Transverse colon (tissue), 4 donors: ENCODE measurements at places on chromosomes 7 and 10. TPM values are rescaled to one million over a fixed set of nuclear protein-coding genes. Genes with fewer than 3 reads are reported as not detected.

The MEOX2 gene
- total RNA-seq, result not detected

The ZNF853 gene
- 18.7 TPM for total RNA-seq

The MGAM2 gene
- total RNA-seq, result 84.5 TPM

The DGKB gene
- not detected for total RNA-seq

The HOXA11 gene
- 4.5 TPM for total RNA-seq

The PLXNA4 gene
- total RNA-seq, result 2.8 TPM

The TFEC gene
- total RNA-seq, result not detected

The DOCK1 gene
- total RNA-seq, result 200 TPM

The DNAJC12 gene
- total RNA-seq, result 8.7 TPM

The PRF1 gene
- total RNA-seq, result 7.8 TPM

The HOGA1 gene
- not detected for total RNA-seq

The KCNH2 gene
- total RNA-seq, result 9.5 TPM

The CLRN3 gene
- 104 TPM for total RNA-seq

The ACBD5 gene
- total RNA-seq, result 38.2 TPM

The FAM25C gene
- total RNA-seq, result not detected

The FFAR4 gene
- total RNA-seq, result 0.75 TPM

The PKD2L1 gene
- total RNA-seq, result not detected

The C10orf67 gene
- not detected for total RNA-seq

The NODAL gene
- not detected for total RNA-seq

DNA sequence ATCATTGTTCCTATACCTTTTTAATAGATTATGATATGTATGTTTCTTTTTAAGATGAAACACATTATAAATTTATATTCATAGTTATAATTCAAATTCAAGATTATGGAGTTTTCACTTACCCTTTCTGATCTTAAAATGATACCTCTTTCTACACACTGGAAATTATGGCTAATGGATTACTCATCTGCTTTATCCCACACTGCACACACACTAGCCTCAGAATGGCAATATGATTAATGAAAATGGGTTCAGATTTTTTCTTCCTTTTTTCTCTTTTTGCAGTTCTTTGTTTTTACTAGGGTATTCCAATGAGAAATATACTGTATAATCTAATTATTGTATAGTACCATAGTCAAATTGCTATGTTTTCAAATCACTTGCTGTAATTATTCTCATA is 82.3 kb upstream of the FZD1 start:
- DNase-seq, result no peak

GRCh38 chr10:46541735-46542566 is 14.5 kb downstream of the GPRIN2 start:
- DNase-seq, result peak; percentile 11

DNA sequence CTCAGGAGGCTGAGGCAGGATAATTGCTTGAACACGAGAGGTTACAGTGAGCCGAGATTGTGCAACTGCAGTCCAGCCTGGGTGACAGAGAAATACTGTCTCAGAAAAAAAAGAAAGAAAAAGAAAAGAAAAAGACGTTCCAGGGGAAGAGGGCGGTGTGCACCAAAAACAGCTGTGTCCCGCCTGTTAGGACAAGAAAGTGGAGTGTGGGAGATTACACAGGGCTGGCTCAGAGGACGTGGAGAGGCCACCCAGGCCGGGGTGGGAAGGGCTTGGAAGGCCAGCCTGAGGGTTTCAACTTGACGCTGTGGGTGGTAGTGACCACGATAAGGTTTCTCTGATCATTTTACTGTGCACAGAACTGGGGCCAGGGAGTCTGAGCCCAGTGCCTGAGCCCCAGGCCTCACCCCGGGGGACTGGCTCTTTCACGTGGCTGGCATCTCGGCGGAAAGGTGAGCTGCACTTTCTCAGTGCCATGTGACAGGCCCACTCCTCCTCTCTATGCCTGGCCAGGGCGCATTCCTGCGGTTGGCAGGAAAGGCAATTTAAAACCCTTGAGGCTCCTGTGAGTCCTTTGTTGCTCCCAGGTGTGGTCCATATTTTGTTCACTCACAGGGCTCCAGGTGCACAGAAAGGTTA is 13.9 kb downstream of the RHBDD2 start:
- DNase-seq, result peak; percentile 33

GRCh38 chr10:59384761-59385160 is 22.4 kb upstream of the FAM13C start:
- DNase-seq, result no peak

DNA sequence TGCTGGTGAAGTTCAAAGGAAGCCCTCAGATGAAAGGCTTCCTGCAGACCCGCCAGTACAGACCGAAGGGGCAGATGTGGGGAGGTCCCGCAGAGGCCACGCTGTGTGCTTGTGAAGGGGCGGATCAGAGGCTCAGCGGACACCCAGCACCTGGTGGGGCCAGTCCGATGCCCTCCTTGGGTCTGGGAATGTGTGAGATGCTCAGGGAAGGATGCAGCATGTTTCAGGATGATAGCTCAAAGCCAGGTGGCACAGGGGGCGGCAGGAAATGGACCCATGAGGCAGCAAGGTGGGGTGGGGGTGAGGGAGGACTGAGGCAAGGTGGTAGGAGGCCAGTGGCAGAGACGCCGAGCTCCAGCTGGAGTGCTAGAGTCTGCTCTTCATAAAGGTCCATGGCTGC is 27.9 kb upstream of the HSPA12A start:
- DNase-seq, result no peak

GRCh38 chr10:43731486-43731885 is 82.8 kb upstream of the ZNF32 start:
- no peak for DNase-seq

- DNase-seq, result no peak
Observed at GRCh38 chr10:71671994-71672946, 47.3 kb downstream of the C10orf105 start.

- no peak for DNase-seq
Observed at GRCh38 chr10:12308057-12308456, 41.3 kb upstream of the CAMK1D start.

DNA sequence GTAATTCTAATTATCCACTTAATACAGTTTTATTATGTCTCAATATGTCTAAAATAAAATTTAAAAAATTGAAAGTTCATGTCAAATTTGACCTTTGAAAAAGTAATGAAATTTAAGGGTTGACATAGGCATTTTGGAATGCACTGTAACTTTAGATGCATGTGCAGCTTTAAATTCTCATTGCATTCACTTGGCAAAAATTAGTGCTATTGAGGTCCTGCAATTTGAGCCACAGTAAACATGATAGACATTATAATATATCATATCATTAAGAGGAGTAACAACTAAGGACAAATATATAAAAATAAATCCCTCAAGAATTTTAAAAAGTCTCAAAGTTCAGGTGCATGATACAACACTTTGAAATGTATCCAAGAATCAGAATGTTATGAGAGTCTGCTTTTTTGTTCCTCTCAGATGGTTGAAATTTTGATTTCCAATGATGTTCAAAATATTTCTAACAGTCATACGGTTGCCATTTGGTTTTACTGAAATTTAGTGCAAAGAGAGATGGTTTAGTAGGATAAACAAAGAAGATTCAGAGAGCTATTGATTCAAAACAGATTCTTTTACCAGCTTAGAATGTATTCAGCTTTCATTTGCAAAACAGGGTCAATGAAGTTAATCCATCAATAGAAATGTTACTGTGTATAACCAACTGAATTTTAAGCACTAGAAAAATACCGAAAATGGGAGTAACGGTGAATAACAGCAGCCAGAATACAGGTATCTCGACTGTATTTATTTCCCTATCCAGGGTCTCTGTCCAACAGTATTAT is 71.8 kb downstream of the SEMA3A start:
- no peak for DNase-seq

DNA sequence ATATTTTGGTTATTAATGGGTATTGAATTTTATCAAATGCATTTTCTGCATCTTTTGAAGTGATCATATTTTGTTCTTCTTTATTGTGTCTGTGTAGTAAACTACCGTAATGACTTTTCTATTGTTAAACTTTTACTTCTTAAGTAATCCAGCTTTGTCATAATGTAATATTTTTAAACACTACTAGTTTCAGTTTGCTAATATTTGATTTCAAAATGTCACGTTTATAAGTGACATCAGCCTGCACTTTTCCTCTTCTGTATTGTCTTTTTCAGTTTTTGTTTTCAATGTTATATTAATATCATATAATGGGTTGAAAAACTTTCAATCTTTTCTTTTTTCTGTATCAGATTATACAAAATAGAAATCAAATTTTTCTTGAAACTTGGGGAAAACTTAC is 71.6 kb upstream of the ANKRD1 start:
- no peak for DNase-seq

DNA sequence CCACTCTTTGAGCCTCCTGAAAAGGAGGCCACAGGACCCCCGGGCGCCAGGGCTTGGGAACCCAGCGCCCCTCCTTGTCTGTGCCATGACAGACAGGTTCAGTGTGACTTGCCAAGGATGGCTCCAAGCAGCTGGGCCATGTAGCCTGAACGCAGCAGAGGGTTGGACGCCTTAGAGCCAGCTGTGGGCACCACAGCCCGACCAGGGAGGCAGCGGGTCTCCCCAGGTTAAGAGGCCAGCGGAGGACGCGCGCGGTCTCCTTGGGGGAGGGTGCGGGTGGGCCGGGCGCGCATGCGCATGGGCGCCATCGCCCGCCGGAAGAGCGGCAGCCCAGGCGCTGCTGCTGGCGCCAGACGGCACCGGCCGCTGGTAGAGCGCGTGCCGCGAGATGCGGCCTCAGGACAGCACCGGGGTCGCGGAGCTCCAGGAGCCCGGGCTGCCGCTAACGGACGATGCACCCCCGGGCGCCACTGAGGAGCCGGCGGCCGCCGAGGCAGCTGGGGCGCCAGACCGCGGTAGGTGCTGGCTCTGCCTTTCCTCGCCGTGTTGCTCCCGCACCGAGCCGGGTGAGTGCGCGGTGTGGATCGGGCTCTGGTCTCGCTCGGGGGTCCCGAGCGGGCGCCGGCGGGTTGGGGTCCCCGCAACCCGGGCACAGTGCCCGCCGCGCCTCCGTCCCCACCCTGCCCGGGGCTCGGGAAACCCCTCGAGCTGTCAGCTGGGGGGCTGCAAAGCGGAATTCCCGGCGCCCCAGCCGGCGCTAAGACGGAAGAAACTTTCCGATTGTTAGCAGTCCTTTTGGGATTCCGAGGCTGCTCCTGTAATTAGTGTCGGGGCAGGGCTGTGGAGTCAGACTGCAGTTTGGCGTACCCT is at the start of gene SLC35G1:
SLC35G1 (plus strand) TSS at position 333 of the 870 bp plus-strand sequence; CDS start at position 389, 56 bp downstream.
- peak; percentile 78 for DNase-seq

GRCh38 chr7:153408360-153409335 is 643.5 kb upstream of the DPP6 start:
- DNase-seq, result no peak

- DNase-seq, result no peak
Observed at GRCh38 chr7:133584956-133585668, 332.2 kb downstream of the EXOC4 start.

- DNase-seq, result no peak
Observed at GRCh38 chr10:70773965-70774809, 11.0 kb downstream of the TBATA start.

GRCh38 chr10:116765648-116766081 is 23.3 kb upstream of the HSPA12A start:
- DNase-seq, result peak; percentile 58

DNA sequence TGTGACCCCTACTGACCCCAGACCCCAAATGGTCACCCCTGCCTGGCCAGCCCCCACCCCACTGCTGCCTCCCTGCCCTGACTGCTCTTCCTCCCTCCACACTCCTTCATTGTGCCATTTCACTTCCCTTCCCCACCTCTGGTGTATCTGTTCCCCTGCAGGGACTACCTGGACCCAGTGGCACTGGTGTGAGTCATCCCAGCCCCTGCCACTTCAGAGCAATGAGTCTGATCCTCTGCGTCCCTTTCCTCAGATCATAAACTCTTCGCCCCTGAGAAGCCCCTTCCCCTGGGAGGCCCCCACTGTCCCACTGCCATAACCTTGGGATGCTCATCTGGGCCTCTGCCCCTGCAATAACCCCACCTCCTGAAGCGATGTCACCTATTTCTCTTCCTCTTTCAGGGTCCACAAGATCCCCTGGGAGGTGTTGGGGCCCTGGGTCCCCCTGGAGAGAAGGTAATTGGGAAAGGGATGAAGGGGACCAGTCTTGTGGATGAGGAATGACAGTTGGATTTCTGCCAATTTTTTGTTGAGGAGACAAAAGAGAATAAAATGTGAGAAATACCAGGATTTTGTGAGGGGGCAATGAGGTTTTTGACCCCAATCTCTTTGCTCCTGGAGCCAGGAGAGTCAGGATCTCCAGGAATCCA is 19.1 kb upstream of the VOPP1 start:
- no peak for DNase-seq

DNA sequence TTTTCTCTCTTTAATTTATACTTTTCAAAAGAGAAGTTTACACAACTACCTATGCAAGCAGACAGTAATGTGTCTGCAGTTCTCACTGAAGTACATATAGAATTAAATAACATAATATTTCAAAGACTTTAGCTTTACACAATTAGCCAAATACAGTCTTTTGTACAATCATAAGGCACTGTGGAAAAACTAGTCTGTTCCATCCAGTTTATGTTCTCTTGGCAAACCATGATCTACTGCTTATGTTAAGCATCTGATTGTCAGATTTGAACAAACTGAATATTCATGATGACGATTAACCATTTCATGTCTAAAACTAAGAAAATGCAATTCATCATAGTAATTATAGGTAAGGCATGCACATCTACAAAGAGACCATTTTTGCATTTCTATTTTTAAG is 842 bp downstream of the SEMA3A start:
- no peak for DNase-seq

GRCh38 chr7:42080841-42081586 is 156.0 kb downstream of the GLI3 start:
- DNase-seq, result no peak

DNA sequence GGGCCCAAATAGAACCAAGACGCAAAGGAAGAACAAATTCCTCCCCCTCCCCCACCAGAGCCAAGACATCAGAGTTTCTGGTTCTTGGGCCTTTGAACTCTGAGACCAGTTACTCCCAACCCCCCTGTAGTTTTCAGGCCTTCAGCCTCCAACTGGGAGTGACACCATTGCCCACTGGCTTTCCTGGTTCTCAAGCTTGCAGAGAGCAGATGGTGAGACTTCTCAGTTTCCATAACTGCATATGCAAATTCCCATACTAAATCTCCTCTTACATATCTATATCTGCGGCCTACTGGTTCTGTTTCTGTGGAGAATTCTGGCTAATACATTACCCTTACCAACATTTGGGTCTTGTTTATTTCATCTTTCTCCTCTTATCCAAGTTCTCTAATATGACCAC is 762.9 kb downstream of the GRM8 start:
- no peak for DNase-seq

- peak; percentile 8 for DNase-seq
Observed at GRCh38 chr7:100678291-100678984, 4.9 kb downstream of the GNB2 start.

DNA sequence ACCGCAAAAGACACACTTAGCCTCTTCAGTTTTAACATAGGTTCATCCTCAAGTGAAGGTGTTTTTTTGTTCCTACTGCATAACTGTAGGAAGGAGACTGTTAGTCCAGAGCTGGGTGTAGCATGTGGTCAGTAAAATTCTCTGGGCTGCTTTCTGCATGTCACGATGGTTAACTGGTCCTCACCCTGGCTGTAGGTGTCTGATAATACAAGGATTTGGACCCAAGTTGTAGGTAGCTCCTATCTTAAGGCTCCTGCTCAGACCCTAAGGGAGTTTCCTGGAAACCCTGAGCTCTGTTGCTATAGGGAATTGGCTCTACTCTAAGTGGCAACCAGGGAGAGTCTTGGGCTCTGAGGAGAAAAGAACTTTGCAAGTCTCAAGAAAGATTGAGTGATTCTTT is 112.9 kb downstream of the SAMD9 start:
- DNase-seq, result no peak

- DNase-seq, result peak; percentile 77
Observed at GRCh38 chr10:32171204-32171603, 115.0 kb upstream of the KIF5B start.

GRCh38 chr7:55486192-55486590 is 86.1 kb downstream of the VOPP1 start:
- no peak for DNase-seq
